ENCODE measurements at places on chromosomes 3 and 15.

- DNase-seq, result no peak
Observed at GRCh38 chr3:147312786-147313280, 93.5 kb downstream of the ZIC4 start.

DNA sequence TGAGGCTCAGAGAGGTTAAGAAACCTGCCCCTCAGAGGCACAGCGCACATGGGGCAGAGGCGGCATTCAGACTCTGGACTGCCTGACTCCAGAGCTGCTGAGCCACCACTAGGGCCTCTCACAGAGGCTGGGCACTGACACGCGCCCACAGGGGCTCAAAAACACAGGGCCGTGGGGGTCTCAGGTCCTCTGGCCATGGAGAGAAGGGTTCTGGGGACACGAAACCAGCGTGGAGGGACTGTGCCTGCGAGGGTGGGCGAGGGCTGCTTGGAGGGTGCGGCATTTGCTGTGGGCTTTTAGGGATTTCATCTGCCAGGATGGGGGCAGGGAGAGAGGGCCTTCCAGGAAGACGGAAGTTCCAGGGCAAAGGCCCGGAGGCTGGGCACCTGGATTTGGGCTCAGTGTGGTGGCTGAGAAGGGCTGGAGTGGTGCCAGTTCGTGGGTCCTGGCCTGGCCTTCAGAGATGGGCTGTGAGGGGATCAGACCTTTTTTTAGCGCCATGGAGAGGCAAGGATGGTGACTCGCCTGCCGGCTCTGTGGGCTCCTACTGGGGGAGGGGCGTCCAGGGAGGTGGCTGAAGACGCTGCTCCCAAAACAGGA is 69.6 kb downstream of the EFCAB12 start:
- no peak for DNase-seq

GRCh38 chr15:58491499-58492202 is 59.9 kb downstream of the LIPC start:
- DNase-seq, result no peak

DNA sequence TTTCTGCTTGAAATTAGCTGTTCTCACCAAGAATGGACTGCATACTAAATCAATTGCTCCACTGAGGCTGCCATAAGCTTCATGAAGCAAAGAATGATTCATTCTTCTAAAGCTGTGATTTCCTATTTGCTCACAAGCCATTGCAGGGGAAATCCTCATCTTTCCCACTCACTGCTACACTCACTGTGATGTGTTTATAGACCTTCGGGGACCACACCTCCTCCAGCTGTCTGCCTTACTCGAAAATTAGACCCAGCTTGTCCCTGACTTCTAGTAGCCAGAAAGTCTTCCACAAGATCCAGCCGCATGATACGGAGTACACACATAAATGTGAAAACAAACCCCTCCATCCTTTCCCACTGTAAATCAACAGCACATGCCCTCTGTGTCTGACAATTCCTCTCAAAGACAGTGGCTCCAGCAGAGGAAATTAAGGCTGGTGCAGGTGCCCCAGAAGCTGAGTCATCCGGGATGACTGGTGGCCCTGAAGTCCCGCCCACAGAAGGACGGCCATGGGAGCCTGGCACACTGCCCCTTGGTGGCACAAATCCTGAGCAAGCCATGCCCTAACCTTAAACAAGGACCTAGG is 172.0 kb downstream of the STT3B start:
- DNase-seq, result no peak

- DNase-seq, result no peak
Observed at GRCh38 chr15:58201516-58201915, 63.3 kb downstream of the AQP9 start.

All from stimulated activated effector memory CD8-positive, alpha-beta T cell treated with anti-CD3 and anti-CD28 coated beads, Interleukin-12 subunit alpha, Interleukin-12 subunit beta, amount 100 ng/mL, for 72 hours (primary cell).